ENCODE measurements at places on chromosomes 5 and 9. TPM values are rescaled to one million over a fixed set of nuclear protein-coding genes. Genes with fewer than 3 reads are reported as not detected.

Gene SLC1A1
- total RNA-seq = 0.05 TPM

DNA sequence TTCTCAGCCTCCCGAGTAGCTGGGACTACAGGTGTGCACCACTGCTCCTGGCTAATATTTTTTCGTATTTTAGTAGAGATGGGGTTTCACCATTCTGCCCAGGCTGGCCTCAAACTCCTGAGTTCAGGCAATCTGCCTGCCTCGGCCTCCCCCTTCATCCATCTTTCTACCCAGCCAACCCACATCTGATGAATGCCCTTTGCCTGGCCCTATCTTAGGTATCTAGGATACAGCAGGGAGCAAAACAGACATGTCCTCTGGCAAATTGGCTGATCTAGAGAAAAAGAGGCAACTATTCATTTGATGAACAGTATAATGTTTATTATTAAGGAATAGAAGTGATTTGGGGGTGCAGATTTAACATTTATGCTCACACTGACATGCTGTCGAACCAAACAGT lies 123.0 kb downstream of the TRIO start:
- no peak for DNase-seq

- no peak for DNase-seq
These were observed 1.0 kb upstream of the FOXE1 start for GRCh38 chr9:97852001-97852398.

GRCh38 chr9:99762470-99762869 lies 59.2 kb upstream of the NR4A3 start:
- DNase-seq = no peak

All from activated T-helper 1 cell treated with anti-CD3 and anti-CD28 coated beads, Interleukin-12 subunit alpha, Interleukin-12 subunit beta, Interleukin-2, Interleukin-4 antibody, amounts not matched to agents 30 ng/mL and 10 ng/mL and 1 ng/mL, durations not matched to agents 14 hours and 24 hours and 36 hours (primary cell).